Activated CD4-positive, alpha-beta memory T cell treated with anti-CD3 and anti-CD28 coated beads for 36 hours (primary cell): ENCODE measurements at places on chromosomes 1 and 21. TPM values are rescaled to one million over a fixed set of nuclear protein-coding genes. Genes with fewer than 3 reads are reported as not detected.

GRCh38 chr1:178768423-178768822 lies 43.4 kb downstream of the RALGPS2 start:
- DNase-seq, result no peak

GRCh38 chr21:25572861-25573310 lies 34.4 kb downstream of the MRPL39 start:
- no peak for DNase-seq

DNA sequence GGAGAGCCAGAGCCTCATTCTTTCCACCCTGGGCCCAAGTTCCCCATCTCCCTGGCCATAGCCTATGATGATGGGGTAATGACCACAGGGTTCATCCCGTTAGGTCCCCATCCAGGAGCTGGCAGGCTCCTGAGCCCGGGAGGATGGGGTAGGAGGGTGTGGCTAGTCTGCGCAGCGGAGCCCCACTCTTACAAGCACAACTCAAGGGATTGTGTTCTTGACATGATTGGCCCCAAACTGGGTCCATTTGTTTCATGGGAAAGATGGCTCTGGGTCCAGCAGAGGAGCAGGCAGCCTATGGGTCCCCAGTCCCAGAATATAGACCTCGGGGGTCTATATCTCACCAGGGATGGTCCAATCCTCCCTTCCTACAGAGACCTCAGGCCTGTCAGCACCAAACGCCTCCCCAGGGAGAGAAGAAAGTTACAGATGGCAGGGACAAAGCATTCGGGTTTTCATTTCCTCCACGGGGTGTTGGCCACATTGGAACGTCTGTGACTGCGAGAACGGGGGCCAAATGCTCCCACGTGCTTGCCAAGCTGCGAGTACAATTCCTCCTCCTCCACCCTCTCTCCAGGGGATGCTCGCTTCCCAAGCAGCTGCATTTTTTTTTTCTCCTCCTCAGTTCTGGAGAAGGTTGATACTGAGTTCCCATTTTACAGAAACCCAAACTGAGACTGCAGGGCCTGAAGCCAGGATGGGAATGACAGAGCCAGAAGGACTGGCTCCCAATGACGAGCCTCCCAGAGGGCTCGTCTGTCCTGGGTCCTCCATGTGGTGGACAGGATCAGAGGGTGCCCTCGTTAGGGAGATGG lies 71.0 kb downstream of the DHRS3 start:
- DNase-seq, result no peak

- no peak for DNase-seq
These were observed 15.3 kb downstream of the VPS13D start for GRCh38 chr1:12245116-12245515.

Gene RWDD3
- 10.8 TPM for total RNA-seq
